Nucleus accumbens (tissue), 56 donors: ENCODE measurements at places on chromosomes 7 and 10.

- no peak for DNase-seq
Observed at GRCh38 chr7:18109762-18110161, 82.1 kb upstream of the PRPS1L1 start.

DNA sequence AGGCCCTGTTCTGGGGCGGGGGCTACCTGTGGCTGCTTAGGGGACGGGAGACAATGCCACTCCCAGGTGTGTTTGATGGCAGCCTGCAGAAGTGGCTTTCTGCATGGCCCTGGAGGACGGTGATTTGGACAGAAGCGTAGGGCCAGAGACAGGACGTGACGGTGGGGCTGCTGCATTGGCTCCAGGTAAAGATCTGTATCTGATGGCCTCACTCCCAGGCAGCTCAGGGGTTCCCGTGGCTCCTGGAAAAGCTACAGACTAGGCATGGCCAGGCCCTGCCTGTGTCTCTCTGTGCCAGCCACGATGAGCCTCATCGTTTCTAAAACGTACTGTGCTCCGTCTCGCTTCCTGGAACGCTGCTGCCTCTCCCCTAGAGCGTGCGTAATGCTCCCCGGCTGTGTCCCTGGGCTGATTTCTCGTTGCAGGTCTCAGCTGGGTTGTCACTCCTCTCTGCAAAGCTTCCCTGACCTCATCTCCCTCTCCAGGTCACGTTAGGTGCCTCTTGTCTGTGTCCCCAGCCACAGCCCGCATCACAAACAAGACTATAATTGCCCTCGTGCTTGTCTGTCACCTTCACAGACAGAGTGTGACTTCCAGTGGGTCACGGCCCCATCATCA is 12.6 kb downstream of the GTF2IRD1 start:
- peak; percentile 49 for DNase-seq

GRCh38 chr7:127396184-127396583 is 3.7 kb upstream of the ZNF800 start:
- DNase-seq = no peak

DNA sequence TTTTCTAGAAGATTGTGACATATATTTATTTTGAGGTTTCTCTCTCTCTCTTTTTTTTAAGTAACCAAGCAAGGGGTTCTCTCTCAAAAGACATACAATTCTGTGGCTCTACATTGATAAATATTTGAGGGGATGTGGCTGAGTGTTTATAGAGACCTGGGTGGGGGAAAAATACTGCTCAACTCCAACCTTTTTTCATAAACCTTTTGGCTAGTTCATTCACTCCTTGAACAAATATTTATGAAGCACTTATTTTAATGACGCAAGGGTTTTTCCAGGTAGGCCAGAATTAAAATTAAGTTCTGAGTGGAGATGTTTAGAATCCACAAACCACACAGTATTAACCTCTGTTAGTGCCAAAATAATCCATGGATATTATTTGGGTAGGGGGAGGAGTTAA is 100.2 kb downstream of the PTPRE start:
- no peak for DNase-seq

- no peak for DNase-seq
Observed at GRCh38 chr10:5632446-5632845, 33.9 kb downstream of the ASB13 start.
